Iris pigment epithelial cell (primary cell): ENCODE measurements at places on chromosomes 16 and 17.
A peak's percentile ranks its signal among the peaks of the same experiment; 100 is the strongest.

GRCh38 chr16:29858149-29858849, 4.7 kb downstream of the CDIPT start:
- no peak for DNase-seq

DNA sequence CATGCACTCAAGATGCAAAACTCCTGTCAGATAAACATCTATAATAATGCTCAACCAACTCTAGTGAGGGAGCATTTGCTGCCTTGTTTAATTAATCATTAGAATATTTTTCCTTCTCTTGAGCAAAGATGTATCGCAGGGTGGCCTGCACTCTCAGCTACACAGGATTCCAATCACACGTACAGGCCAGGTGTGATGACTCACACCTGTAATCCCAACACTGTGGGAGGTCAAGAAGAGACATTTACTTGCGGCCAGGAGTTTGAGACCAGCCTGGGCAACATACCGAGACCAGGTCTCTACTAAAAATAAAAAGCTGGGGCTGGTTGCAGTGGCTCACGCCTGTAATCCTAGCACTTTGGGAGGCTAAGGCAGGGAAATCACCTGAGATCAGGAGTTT, 49.1 kb downstream of the ARHGAP17 start:
- DNase-seq, result no peak

DNA sequence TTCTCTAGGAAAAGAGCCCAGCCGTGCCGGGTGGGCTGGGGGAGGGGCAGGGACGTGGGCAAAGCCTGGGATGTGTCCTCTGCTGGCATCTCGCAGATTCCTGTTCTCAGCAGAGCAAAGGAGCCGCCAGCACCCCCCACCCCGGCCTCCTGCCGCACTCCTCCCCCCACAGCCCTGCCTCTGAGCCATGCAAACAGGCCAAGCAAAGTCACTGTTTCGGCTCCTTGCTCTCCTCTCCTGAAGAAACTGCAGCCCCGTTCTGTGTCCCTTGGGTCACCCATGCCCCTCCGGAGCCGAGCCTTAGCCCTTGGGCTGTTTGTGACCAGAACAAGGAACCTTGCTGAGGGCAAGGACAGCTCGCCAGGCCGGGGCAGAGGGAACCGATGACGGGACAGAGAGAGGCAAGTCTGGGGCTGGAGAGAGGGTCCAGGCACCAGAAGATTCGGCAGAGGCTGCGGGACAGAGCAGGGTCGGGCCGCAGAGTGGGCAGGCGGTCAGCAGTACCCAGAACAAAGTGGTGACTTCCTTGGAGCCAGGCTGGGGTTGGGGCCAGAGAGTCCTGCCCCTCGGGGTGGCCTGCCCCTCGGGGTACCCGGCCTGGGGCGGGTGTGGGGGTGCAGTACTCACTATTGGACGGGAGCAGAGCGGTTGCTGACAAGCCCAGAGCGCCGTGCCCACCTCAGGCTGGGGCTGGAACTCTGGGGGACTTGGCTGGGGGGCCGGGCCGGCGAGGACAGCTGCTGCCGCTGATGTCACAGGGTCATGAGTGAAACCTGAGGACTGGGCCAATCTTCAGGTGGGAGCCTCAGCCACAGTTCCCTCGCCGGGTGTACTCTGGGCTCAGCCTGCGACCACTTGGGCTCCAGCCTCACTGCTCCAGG, 9.2 kb upstream of the PRR29 start:
- no peak for DNase-seq

DNA sequence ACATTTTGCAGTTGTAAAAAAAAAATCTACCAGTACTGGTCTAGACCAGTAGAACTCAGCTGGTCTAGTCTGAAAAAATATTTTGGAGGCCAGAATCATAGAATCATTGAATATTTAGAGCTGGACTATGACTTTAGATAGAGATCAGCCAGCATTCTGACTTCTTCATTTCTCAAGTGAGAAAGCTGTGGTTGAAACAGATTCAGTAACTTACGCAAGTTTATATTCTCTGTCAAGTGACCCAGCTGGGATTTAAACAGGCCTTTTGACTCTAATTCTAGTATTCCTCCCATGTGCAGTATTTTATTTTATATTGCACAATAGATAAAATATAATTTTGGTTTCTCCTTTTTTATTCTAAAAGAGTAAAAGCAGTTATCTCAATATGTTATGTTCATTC, 4.9 kb downstream of the TNRC6A start:
- peak; percentile 69 for DNase-seq

GRCh38 chr16:19354371-19354770, 63.3 kb upstream of the TMC5 start:
- no peak for DNase-seq

- no peak for DNase-seq
Measured at GRCh38 chr16:21659124-21659523, 4.6 kb upstream of the OTOA start.

DNA sequence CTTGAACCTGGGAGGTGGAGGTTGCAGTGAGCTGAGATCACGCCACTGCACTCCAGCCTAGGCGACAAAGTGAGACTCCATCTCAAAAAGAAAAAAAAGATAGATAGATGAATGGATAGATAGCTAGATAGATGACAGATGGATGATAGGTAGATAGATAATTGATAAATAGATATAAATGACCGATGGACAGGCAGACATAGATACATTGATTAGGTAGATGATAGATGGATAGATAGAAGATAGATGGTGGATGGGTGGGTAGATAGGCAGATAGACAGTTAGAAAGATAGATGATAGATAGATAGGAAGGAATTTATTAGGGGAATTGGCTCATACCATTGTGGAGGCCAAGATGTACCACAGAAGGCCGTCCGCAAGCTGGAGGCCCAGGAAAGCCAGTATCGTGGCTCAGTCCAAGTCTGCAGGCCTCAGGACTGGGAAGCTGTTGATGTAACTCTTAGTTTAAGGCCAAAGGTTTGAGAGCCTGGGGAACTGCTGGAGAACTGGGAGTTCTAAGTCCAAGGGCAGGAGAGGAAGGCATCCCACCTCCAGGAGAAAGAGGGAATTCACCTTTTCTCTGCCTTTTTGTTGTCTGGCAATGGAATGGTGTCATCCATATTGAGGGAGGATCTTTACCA, 156.1 kb downstream of the SEC14L1 start:
- no peak for DNase-seq

- DNase-seq, result no peak
Measured at GRCh38 chr16:2960183-2961010, 3.7 kb upstream of the KREMEN2 start.

- DNase-seq, result no peak
Measured at GRCh38 chr17:33377837-33378595, 84.9 kb upstream of the ASIC2 start.

DNA sequence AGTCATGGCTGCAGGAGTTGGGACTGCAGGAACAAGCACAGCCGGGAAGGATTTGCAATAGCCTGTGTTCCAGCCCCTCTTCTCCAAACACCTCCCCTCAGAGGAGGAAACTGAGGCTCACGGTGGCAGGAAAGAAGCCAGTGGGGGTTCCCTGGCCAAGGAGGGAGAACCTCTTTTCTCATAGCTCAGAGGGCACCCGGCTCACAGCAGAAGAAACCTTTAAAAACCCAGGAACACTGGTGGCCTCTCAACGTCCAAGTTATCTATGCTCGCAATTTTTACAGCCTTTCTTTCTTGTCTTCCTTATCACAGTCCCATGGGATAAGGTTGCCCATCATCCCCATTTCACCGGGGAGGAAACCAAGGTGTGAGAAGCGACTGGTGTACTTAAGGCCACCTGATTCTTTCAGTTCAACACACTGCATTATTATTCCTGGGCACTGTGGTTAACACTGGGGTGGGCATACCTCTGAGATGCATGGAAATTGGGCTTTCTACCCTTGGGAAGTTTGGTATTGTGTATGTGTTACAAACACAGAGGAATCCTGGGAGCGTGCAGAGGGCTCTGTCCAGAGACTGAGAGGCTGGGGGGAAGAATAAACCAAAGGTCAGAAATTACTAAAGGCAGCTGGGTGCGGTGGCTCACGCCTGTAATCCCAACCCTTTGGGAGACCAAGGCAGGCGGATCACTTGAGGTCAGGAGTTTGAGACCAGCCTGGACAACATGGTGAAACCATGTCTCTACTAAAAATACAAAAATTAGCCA, 791 bp upstream of the ZNF629 start:
- DNase-seq, result peak; percentile 37

- DNase-seq, result no peak
Measured at GRCh38 chr16:3321816-3322215, 16.5 kb downstream of the ZNF75A start.

- no peak for DNase-seq
Measured at GRCh38 chr17:69486779-69487637, 72.5 kb downstream of the MAP2K6 start.

DNA sequence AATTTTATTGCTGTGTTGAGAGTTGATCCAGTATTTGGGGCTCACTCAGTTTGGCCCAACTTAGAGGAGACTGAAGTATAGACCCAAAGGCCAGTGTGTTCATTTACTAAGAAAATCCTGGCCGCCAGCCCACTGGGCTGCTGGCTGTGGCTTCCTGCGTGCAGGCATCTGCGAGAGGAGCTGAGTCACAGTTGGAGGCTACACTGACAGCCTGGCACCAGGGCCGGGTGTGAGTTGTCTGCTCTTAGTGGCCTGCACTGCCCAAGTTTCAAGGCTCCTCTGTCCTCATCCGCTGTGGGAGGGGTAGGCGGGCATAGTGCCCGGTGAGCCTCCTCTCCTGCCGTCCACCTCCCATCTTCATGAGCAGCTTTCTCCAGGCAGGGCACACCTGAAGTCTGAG, 54.2 kb downstream of the PLD6 start:
- DNase-seq, result peak; percentile 94

DNA sequence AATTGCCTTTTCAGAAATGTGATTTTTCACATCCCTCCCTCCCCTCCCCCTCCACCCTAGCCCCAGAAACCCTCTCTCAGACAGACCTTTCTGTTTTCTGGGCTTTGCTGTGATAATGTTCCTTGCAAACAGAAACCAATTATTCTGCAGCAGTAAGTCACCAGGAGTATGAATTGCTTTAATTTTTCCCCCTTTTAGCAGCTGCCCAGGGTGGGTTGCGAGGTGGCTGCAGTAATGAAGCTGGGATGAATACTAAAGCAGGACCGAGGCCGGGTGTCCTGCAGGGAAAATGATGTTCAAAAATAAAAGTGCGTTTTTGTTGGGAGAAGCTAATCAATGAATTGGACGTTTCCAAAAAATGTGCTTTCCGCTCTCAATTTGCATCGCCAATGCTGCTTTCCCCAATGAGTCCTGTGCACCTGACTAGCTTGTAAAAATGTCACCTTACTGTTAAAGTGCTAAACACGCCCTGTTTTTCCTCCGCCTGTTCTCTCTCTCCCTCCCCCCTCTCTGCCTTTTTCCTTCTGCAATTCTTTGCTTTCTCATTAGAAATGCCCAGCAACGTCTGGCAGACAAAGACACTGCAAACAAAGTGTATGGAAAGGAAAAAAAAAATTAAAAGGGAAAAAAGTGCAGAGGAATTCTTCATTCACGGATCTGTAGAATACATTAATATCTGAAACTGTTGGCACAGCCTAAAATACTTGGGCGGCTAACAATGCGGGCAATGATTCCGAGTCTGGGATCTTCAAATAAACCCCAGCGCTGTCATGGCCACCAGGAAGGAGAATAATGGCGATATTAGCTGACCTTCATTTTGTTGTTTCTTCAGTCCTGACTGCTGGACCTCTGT, 244.1 kb downstream of the STX8 start:
- DNase-seq, result no peak
